Upper lobe of right lung (tissue), 1 donor: ENCODE measurements at places on chromosomes 7 and 10. TPM values are rescaled to one million over a fixed set of nuclear protein-coding genes. Genes with fewer than 3 reads are reported as not detected.

The IL6 gene
- total RNA-seq = 6.5 TPM

The NPM3 gene
- total RNA-seq = 18.0 TPM

The CYP3A4 gene
- not detected for total RNA-seq

The GCK gene
- 0.23 TPM for total RNA-seq

The LRRTM3 gene
- total RNA-seq = not detected
